ENCODE measurements at places on chromosomes 5 and 9.

DNA sequence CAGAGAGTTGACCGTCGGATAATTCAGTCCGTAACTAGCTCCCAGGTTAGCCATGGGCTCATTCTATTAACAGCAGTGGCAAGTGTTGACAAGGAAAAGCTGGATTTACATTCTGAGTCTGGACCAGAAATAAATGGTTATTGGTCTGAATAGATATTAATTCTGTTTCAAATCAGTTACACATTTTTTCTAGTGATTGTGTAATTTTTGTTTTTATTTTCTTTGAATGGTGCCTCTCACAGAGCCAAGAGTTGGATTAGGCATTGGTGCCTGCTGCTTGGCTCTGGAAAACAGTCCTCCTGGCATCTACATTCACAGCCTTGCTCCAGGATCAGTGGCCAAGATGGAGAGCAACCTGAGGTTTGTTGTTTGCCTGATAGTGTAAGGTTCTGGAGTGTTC, 115.1 kb downstream of the GOLPH3 start:
- DNase-seq = no peak
- H3K27ac ChIP-seq = peak overlapping the region; percentile 37
- no peak overlapping the region for H3K4me3 ChIP-seq
- H3K4me1 ChIP-seq = peaks cover 12% of the 10 kb centered on the region
- no peaks in the 10 kb centered on the region for H3K36me3 ChIP-seq
- H3K27me3 ChIP-seq = no peaks in the 10 kb centered on the region

DNA sequence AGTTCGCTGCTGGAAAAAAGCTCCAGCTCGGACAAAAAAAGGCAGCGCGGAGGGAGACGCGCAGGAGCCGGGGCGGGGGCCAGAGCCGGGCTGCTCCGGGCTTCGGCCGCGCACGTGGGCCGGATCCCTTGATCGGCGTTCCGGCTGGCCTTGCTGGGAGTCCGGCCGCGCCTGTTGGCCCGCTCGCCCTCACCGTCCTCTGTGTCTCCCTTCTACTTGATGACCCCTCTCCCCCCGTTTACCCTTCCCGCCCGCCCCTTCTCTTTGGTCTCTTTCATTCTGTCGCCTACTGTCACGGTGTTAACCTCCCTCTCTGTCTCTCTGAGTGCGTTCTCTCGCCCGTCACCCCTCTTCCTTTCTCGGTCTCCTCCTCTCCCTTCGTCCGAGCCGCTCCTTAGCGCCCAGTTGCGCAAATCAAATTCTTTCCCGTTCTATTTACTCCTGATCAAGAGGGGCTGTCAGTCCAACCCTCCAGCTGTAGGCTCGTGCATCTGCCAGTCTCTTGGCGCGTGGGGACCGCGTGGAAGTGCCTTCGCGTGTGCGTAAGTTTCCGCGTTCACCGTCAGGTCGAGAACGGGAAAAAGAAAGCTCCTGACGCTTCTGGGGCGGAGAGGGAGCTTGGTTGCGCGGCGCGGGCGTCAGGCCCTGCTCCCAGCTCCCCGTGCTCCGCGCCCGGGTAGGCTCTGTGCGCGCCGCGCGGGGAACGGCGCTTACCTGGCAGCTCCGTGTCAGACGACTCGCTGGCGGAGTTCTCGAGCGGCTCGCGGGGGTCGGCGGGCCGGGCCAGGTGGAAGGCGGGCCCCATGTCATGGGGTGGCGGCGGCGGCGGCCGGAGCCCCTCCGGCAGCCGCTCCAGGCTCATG, 798 bp downstream of the PITX1 start:
- H3K36me3 ChIP-seq = peaks cover 27% of the 10 kb centered on the region
- no peak for DNase-seq
- peak overlapping the region; percentile 98 for H3K27ac ChIP-seq

DNA sequence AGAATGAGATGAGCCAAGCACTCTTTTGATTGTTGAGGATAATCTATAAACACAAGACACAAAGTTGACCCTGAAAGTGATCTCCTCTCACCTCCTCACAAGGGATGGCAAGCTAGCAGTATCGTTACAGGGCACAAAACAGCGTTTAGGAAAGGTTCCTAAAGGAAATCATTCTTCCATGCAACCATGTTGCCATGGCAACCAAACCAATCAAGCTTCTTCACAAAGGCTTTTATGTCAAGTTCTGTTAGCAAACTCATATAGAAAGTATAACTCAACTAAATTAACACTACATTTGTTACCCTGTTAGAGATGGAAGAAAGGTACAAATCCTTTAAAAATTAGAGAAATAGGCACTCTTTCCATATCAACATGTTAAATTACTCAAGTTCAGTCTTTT, 1016.8 kb upstream of the DMAC1 start:
- no peaks in the 10 kb centered on the region for H3K36me3 ChIP-seq
- no peaks in the 10 kb centered on the region for H3K27me3 ChIP-seq
- no peaks in the 10 kb centered on the region for H3K4me1 ChIP-seq
- DNase-seq = no peak
- H3K4me3 ChIP-seq = no peak overlapping the region

DNA sequence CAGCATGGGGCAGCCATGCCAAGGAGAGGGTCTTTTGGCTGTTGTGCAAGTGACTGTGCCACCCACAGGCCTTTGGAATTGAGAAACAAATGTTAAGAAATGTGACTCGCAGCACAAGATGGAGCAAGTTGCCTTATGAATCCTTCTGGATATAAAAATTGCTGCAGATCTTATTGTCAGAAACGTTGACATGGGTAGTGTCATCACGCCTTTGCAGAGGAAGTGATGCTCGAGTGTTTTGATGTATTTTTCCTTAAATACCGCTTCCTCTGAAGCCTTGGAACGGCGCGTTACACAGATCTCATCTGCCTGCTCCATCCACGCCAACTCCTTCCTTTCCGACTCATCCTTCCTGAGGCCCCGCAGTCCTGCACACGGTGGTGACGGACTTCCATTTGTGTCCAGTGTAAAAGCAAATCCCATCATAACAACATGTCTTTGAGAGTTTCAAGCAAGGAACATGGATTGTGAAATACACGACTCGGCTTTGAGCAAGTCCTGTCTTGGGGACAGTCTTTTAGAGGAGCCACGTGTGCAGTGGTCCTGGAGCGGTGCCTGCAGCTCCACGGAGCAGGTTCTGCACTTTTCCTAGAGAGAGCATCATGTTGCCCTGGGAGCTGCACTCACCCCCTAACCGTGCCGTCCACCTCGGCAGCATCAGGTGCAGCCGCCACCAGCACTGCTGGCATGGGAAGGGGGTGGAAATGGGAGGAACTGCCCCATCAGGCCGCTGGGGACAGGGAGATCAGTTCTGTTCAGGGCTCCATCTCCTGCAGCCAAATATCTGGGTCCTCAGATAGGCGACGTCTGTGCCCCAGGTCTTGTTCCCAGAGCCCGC, 15.1 kb downstream of the ROPN1L start:
- no peaks in the 10 kb centered on the region for H3K27me3 ChIP-seq
- no peak overlapping the region for H3K4me3 ChIP-seq
- DNase-seq = no peak
- H3K36me3 ChIP-seq = no peaks in the 10 kb centered on the region

DNA sequence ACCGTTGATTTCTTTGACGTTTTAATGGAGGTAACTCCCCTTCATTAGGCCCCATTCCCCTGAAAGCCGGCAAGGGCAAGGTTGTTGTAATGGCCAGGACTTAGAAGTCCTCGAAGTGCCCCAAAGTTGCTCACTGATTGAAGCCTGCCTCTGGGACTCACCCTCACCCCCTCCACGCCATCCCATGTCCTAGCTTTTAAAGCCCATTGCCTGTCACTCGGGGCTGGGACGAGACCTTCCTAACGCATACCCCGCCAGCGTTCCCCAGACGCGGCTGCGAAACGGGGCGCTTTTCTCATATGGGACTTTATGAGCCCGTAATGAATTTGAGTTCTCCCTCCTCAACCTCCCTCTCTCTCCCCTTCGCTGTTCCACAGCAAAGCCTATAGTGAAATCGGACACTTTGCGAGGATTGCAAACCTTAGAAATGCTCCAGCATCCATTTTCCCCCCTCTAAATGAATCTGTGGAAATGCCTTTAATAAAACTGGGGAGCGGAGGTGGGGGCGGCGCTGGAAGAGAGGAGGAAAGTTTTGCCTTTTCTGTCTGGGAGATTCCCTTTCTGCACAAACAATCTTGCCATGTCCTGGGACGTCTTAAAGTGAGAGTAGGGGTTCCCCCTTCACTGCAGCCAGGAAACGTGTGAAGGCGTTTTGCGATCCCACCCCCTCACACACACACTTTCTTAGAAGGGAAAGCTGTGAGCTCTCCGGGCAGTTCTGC, 1.5 kb downstream of the PAPPA start:
- H3K4me1 ChIP-seq = peaks cover 6% of the 10 kb centered on the region
- H3K4me3 ChIP-seq = peak overlapping the region; percentile 57
- no peaks in the 10 kb centered on the region for H3K27me3 ChIP-seq
- H3K27ac ChIP-seq = peak overlapping the region; percentile 86
- DNase-seq = no peak

DNA sequence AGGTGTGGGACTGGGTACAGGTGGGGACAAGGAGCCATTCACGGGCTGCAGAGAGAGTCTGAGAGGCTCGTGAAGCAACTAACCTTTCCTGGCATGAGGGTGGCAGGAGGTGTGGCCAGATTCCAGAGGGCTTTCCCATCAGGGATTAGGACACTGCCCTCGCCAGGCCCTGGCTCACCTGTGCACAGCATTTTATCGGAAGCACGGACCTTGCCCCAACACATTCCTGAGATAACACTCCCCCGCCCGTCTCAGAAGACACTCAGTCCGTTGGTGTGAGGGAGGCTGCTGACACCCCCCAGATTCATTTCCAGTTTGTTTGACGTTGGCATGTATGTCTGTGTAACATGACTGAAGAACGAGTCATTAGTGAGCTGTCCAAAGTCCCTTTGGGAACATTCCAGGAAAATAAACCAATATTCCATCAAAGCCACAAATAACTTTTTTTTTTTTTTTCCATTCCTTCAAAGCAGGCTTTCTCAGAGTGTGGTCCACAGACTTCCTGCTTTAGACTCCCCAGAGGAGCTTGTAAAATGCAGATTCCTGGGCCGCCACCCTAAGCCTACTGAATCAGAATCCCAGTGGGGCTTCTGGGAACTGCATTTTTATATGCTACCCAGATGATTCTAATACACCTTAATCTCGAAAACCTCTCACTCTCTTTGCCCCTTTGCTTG, 23.4 kb downstream of the WWC1 start:
- H3K27ac ChIP-seq = no peak overlapping the region
- no peak overlapping the region for H3K4me3 ChIP-seq
- DNase-seq = no peak

DNA sequence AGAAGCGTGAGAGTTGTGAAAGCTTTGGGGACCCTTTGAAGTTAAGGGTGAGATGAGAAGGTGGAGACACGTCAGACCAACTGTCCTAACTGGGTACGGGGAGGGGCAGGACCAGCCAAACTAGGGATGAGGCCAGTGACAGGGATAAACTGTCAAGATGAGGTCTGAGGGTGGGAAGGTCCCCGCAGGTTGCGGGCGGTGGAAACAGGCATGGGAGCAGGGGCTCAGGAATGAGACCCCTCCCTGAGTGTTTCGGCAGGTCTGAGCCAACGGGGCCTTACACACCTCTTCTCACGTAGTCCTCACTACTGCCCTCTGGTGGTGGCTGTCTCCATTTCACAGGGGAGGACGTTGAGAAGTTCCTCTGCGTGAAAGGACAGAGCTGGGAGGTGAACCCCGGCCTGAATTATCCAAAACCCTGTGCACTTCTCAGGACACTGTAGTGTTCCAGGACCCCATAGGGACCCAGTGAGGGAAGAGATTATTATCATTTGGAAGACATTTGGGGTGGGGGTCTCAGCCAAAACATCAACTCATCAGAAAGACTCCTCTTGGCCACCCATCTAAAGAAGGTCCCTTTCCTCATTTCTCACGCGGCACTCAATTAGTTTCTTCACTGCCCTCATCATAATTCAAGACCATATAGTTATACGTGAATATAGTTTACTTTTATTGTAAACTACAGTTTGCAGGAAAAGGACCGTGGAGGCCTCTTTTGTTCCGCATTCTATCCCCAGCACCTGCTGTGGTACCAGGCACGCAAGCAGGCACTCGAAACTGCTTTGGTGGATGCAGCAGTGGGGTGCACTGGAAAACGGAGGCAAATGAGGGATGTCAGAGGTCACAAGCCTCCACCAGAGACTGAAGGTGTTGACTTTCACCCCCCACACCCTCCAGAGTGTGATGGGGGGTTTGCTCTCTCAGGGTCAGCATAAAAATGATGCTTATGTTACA, 21.7 kb upstream of the NANS start:
- H3K36me3 ChIP-seq = no peaks in the 10 kb centered on the region
- no peak overlapping the region for H3K4me3 ChIP-seq
- no peaks in the 10 kb centered on the region for H3K27me3 ChIP-seq

DNA sequence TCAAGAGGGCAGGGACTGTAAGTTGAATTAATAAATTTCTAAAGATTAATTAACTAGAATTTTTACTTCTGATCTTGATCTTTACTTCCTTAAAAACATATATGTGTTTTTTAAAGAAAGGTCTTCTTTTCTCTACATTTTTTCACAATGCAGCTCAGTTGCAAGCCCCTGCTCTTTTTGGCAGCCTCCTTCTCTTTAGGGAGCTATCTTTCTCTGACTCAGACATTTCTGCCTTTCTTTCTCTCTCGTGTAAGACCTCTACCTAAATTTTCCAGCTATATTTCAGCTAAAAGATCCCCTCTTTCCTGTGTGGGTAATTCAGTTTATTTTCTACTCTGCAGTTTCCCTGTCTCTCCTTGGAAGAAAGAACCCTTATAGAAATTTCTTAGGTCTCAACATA, 38.3 kb upstream of the SNCAIP start:
- H3K4me3 ChIP-seq = no peak overlapping the region
- H3K27me3 ChIP-seq = no peaks in the 10 kb centered on the region
- no peak overlapping the region for H3K27ac ChIP-seq
- no peak for DNase-seq
- H3K36me3 ChIP-seq = no peaks in the 10 kb centered on the region
- H3K4me1 ChIP-seq = no peaks in the 10 kb centered on the region

DNA sequence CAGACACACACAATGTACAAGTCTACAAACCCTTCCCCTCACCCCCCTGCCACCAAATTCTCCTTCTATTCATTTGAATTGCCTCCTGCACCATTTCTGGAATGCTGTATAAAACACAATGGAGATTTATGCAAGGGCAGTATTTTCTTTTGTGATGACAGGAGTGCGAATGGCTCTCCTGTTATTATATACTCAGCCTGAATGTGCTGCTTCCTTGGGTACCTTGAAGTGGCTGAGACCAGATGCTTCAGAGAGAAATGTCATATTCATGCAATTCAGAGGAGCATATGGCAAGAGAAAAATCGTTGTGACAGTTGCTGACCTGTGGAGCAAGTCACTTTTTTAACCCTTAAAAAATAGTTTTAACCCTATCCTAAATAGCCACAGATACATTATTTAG, 468.0 kb upstream of the WWC1 start:
- no peaks in the 10 kb centered on the region for H3K36me3 ChIP-seq
- H3K27ac ChIP-seq = no peak overlapping the region
- H3K4me1 ChIP-seq = peaks cover 7% of the 10 kb centered on the region

DNA sequence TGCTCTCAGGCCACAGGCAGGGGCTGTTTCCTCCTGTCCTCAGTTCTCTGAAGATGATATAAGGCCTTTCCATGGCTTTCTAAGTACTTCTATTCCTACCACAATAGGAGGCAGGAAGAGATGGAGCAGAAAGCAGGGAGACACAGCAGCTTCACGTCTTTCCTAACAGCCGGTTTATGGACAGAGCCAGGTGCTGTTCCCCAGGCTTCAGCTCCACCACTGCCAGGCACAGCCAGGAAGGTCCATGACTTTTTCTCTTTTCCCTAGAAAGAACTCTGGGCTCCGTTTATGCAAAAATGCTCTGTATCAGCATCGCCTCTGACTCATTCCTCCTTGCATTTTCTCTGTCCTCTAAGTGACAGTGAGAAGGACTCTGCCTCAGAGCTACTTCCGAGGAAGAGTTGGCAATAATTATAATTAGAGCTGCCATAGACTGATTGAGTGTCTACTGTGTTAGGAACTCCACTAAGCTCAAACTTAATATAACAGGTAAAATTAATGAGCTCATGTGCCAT, 478.5 kb downstream of the RASEF start:
- no peak for DNase-seq
- H3K4me3 ChIP-seq = no peak overlapping the region
- no peak overlapping the region for H3K27ac ChIP-seq
- no peaks in the 10 kb centered on the region for H3K36me3 ChIP-seq
- H3K4me1 ChIP-seq = no peaks in the 10 kb centered on the region
- H3K27me3 ChIP-seq = no peaks in the 10 kb centered on the region
